T-helper 22 cell (primary cell): ENCODE measurements at places on chromosomes 2 and 18.

- DNase-seq: no peak
Observed at GRCh38 chr2:229780856-229781773, 66.8 kb upstream of the DNER start.

- no peak for DNase-seq
Observed at GRCh38 chr2:236883819-236884218, 201.9 kb upstream of the COPS8 start.

DNA sequence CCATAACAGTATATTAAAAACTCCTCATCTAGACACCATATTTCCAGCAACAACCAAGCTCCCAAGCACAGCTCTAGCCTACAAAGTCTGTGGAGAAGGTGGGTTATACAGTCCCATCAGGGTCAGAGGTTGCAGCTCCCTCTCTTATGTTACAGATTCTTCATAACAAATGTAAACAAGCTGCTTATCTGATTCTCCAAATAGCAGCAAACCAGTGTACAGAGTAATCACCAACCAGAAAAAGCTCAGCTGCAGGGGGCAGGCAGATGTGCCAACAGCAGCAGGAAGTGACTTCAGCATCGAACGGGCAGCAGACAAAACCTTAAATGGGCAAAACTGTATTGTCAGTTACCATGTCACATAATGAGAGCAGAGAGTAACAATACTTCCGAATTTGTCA is 52.9 kb upstream of the NABP1 start:
- peak; percentile 58 for DNase-seq

- DNase-seq: no peak
Observed at GRCh38 chr2:241270531-241270930, 44.9 kb downstream of the HDLBP start.

DNA sequence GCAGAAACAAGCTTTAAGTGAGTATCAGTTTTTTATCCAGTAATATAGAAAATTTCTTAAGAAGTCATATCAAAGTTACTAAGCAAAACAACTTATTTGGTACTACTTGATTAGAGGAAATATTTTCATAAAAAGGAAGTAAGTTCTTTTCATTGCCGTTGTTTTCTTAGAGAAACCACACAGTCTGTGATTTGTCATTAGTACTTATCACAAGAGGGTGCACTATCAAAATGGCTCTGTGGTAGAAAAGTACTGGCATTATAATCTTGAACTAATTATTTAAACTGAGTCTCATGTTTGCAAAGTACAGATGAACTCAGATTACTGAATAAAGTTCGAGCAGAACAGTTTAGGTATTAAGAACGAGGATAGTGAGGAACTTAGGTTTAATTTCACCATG is 93.4 kb downstream of the IKZF2 start:
- DNase-seq: no peak

GRCh38 chr2:217911283-217912097 is 91.3 kb downstream of the TNS1 start:
- DNase-seq: no peak
